ENCODE measurements at places on chromosomes 16 and 17. TPM values are rescaled to one million over a fixed set of nuclear protein-coding genes. Genes with fewer than 3 reads are reported as not detected.

Gene HS3ST6
- total RNA-seq = 1.6 TPM

Gene ACSM3
- total RNA-seq = 5.5 TPM

Gene KRTAP17-1
- not detected for total RNA-seq

Gene EVPLL
- total RNA-seq = not detected

Gene STH
- total RNA-seq = not detected

Gene HOXB4
- total RNA-seq = 0.20 TPM

Gene TMEM231
- 9.8 TPM for total RNA-seq

Gene C16orf86
- total RNA-seq = not detected

Gene LGALS9
- 1.5 TPM for total RNA-seq

Gene BIRC5
- total RNA-seq = 110 TPM

Gene ITGAX
- 1.4 TPM for total RNA-seq

Gene KRT32
- not detected for total RNA-seq

Gene TSNAXIP1
- total RNA-seq = 0.83 TPM

Gene SP6
- total RNA-seq = 2.8 TPM

Measured in A549 treated with CORT108297 at 1 μM for 4 hours (cell line).